ENCODE measurements at places on chromosomes 11 and 22. TPM values are rescaled to one million over a fixed set of nuclear protein-coding genes. Genes with fewer than 3 reads are reported as not detected.

DNA sequence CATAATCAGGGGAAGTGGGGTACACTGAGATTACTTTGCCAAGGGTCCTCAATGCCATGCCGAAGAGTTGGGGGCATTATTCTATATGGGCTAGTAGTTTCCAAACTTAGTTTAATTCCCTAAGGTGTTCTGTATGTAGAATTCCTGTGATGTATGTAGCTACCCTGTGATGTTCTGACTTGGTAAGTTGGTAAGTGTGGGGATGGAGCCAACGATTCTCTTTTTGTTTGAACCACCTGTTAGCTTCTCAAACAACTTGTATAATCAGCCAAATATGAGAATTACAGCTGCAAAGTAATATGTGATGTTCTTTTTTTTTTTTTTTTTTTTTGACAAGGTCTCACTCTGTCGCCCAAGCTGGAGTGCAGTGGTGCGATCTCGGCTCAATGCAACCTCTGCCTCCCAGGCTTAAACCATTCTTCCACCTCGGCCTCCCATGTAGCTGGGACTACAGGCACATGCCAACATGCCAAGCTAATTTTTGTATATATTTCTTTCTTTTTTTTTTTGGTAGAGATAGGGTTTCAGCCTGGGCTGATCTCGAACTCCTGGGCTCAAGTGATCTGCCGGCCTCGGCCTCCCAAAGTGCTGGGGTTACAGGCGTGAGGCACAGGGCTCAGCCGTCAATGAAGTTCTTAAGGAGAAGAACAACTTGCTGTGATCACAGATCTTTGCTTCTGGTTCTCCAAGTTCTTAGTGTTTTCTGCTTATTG, 315.2 kb upstream of the CCDC90B start:
- no peak for DNase-seq

Gene CHRDL2
- total RNA-seq: not detected

Gene PARVG
- total RNA-seq: not detected

DNA sequence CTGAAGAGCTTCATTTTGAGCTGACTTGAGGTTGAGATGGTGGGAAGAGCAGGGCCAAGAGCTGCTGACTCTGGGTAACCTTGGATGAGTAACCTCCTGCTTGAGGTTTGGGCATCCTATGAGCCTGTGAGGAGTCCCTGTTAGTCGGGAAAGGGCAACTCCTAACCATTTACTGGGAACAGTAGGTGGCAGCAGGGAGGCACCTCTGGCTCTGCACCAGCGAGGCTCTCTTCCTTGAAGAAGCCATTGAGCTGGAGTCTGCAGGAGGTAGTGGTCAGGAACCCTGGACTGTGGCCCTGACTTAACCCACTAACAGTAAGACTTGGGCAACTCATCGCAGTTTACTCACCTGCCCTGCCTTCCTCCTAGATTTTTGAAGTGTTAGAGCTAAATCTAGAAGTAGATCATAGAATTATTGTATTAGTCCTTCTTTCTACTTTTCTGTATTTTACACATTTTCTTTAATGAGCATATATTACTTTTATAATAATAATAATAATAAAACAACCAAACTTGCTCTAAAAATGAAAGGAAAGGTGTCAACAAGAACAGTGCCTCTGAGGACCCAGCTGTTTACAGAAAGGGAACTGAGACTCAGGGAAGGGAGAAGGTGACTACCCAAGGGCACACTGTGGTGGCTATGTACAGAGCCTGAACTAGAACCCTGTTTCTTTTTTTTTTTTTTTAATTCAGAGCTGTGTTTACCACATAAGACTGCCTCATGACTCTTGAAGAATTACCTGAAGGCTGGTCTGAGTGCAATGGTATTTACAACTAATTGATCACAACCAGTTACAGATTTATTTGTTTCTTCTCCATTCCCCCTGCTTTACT, 47.5 kb downstream of the MEI1 start:
- peak; percentile 85 for DNase-seq

DNA sequence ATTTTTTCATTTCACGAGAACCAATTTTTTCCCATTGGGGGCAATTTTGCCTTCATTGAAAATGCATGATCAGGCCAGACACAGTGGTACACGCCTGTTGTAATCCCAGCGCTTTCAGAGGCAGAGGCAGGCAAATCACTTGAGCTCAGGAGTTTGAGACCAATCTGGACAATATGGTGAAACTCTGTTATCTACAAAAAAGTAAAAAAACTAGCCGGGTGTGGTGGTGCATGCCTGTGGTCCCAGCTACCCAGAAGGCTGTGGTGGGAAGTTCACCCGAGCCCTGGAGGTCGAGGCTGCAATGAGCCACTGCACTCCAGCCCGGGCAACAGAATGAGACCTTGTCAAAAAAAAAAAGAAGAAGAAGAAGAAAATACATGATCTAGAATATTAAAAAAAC, 19.2 kb upstream of the UPK3A start:
- no peak for DNase-seq

Gene FXYD2
- total RNA-seq: not detected

DNA sequence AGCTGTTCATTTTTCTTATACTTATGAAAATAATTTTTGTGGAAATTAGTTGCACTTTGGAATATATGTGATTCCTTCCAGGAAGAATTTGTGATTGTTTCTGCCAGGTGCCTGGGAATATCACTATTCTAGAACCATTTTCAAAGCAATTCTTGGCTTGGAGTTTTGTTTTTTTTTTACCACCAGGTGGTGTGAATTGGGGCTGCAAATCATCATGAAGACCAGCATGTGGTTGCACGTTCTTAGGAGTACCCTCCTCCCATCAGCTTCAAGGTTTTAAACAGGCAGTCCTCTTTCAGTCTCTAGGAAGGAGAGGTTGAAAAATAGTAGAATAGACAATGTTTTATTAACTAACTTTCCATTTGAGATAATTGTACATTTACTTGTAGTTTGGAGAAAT, 25.9 kb downstream of the USP47 start:
- no peak for DNase-seq

GRCh38 chr11:20235164-20235563, 74.9 kb upstream of the DBX1 start:
- DNase-seq: no peak

GRCh38 chr22:30008401-30008800, 71.9 kb upstream of the HORMAD2 start:
- DNase-seq: no peak

Gene ZPR1
- 89.4 TPM for total RNA-seq

- no peak for DNase-seq
Measured at GRCh38 chr11:59523541-59523940, 12.2 kb downstream of the OR4D9 start.

GRCh38 chr11:77187776-77188632, 60.0 kb downstream of the MYO7A start:
- DNase-seq: peak; percentile 56

DNA sequence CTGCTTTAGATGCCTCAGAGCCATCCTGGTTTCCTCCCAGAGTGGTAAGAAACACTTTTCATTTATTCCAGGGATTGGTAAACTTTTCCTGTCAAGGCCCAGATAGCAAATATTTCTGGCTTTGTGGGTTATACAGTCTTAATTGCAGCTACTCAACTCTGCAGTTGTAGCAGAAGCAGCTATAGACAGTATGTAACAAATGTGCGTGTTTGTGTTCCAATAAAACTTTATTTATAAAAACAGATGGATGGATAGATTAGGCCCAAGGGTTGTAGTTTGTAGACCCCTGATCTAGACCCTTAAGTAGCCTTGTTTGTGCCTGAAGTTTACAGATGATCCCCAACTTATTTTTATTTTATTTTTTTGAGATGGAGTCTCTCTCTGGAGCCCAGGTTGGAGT, 17.9 kb downstream of the NNMT start:
- no peak for DNase-seq

DNA sequence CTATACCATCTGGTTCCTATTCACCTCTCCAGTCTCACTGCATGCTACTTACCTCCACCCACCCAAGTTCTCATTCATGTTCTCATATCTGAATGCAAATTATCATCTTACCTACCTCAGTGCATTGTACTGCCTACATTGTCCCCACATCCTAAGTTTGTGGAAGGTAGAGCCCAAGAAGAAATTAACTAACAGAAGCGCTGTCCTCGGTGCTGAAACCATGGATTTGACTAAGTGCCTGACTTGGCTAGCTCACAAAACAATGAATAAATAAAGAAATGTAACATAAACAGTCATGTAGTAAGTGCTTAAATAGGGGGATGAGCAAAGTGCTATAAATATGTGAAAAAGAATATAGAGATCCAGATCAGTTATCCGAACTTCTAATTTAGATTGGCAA, 63.2 kb downstream of the GRIA4 start:
- peak; percentile 35 for DNase-seq

GRCh38 chr22:47572443-47572842, 810.0 kb downstream of the TBC1D22A start:
- DNase-seq: no peak

DNA sequence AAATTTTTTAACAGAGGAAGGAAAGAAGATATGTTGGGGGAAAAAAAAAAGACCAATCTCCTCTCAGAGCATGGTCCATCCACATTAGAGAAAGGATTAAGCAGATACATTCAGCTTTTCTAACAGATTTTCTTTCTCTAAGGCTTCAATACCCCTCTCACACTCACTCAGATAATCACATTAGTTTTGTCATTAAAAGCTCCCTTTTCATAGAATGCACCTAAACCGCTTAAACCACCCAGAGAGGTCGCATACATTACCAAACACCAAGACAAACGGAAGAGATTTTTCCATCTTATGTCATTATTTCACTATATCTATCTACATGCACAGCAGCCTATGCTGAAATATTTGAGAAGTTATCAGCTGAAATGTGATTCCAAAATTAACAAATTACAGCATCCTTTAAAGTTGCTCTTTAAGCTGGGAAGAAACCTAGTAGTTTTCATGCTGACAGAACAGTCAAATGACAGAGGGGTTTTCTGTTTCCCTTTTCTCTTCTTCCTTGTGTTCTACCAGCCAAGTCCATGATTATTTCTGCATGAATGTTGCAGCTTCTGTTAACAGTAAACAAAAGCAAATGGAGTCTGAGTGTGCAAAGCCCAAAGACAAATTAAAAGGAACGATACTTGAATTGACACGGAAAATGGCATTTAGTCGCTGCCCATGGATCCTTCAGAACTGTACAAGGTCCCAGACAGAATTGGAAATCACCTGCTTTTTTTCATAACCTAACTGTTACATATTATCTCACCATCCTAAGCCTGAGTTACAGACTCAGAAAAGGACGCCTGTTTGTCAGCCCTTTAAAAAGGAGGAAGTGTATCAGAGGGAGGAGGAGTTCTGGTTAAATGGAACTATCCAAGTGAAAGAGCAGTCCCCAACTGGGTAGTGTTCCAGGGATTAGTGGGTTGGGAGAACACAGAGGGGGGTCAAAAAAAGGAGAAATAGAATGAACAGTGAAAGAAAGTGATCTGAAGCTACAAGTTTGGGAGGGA, 54.6 kb downstream of the PRCP start:
- DNase-seq: no peak

Gene CYP2D6
- 1.0 TPM for total RNA-seq

GRCh38 chr11:121437686-121438078, 14.4 kb upstream of the SORL1 start:
- DNase-seq: no peak

Data from mammary epithelial cell (primary cell).